Jurkat, Clone E6-1 (cell line): ENCODE measurements at places on chromosomes 6 and 20.

GRCh38 chr20:18805881-18806280 is 7.7 kb upstream of the SCP2D1 start:
- peak; percentile 76 for DNase-seq

DNA sequence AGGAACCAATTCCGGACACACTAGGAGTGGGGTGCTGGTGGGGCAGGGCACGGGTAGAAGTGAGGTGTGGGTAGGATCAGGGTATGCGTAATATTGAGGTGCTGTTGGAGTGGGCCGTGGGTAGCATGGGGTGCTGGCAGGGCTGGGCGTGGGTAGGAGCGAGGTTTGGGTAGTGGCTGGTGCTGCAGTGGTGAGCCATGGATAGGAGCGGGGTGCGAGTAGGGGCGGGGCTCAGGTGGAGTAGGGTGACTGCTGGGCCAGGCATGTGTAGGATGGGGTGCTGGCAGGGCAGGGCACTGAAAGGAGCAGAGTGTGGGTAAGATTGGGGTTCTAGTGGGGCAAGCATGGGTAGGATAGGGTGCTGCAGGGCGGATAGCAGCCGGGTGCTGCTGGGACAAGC is 114.2 kb upstream of the DUSP22 start:
- DNase-seq = no peak

GRCh38 chr6:51654647-51655046 is 432.8 kb downstream of the PKHD1 start:
- DNase-seq = no peak

GRCh38 chr6:48200869-48201390 is 89.9 kb upstream of the PTCHD4 start:
- no peak for DNase-seq

DNA sequence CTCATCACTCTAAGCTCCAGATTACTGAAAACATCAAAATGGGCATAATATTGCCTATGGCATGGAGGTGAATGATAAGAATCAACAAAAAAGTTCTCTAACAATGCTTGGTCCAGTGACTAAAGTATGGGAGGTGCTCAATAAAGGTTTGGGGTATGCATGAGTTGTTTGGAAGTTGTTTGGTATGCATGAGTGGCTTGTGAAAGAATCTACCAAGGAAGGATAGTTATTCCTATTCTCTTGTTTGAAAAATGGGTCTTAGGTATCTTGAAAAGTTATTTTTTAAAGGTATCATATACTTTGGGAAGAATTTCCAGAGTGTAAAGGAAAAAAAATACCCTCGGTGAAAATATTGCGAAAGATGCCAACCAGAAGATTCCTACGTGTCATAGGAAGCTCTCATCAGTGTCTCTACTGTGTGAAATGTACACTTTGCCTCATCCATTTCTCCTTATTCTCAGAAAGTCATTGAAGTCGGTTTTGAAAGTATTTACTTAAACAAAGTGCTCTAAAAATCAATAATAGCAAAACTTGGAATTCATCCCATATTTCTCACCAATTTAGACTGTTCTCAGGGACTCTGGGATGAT is 449.8 kb downstream of the ADGRB3 start:
- DNase-seq = no peak

GRCh38 chr6:22892452-22892851 is 323.1 kb downstream of the HDGFL1 start:
- DNase-seq = no peak
